ENCODE measurements at places on chromosomes 5 and 9.

- DNase-seq = no peak
Observed at GRCh38 chr9:105128908-105129600, 115.4 kb upstream of the SLC44A1 start.

- DNase-seq = no peak
Observed at GRCh38 chr5:18828351-18828750, 1159.6 kb downstream of the CDH18 start.

DNA sequence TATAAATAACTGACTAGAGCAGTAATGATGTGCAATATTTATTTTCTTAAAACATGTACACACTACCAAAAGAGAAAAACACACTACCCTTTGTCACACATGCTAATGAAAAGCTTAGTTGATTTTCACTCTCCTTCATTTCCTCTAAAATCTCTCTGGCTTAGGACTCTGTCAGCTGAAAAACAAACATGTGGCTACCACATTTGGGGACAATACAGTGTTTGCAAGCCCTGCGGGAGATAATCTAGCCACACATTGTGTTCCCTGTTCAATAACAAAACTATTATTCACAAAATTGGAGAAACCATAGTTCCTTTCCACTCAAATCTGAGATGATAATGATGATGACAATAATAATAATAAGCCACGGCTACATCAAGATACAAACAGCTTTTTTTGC, 3.5 kb upstream of the LOX start:
- no peak for DNase-seq

- DNase-seq = no peak
Observed at GRCh38 chr5:156096259-156096658, 230.7 kb upstream of the SGCD start.

- DNase-seq = no peak
Observed at GRCh38 chr5:120735076-120735475, 271.0 kb downstream of the PRR16 start.

DNA sequence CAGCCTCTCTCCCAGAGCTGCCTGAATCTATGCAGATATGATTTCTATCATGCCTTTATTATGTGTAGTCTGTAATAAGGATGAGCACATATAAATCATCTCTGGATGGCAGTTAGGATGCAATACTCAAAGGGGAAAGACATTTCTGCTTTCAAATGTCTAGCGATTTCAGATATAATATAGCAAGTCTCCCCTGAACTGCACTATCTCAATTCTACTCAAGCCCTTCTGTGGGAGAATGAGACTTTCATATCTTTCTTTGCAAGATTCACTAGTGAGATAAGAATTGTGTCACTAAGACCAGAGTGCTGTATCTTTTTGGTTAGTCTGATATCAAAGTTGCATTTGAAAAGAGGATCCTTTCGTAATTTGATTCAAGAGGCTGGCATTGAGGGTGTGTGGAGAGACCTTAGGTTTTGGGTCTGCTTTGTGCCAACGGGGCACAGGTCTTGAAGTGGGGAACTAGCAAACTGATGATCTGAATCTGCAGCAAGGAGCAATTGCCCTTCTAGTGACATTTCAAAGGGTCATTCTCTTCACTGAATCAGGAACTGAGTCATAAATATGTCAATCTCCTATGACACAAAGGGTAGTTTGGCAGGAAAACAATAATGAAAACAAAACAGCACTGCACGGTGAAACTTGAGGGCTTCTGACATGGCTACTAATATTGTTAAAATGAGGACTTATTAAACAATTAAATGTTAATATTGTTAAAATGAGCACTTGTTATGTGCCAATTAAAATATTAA, 305.5 kb upstream of the CLINT1 start:
- DNase-seq = no peak

- DNase-seq = no peak
Observed at GRCh38 chr5:173497685-173498084, 118.8 kb downstream of the BOD1 start.

DNA sequence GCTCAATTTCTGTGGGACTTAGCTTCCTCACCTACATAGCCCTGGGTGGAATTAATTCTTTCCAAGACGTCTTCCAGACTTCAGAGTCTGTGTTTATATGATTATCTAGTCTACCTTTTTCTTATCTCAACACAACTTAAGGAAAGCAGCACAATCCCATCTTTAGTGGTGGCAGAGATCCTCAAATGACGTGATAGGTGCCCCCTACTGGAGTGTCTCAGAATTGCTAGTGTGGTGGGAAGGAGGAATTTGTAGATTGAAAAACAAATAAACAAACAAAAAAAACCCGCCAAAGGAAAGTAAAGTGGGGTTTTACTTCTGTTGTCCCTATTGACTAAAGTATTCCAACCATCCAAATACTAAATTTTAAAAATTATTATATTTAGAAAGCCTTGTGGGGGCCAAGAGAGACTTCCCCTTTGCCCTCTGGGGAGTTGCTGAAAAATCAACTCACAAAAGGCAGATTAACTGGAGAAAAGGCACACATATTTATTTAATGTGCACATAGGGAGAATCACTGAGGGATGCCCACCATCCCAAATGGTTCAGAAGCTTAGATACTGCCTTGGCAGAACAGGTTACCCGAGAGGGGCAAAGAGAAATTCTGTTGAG, 283.3 kb downstream of the TMEM167A start:
- DNase-seq = no peak

DNA sequence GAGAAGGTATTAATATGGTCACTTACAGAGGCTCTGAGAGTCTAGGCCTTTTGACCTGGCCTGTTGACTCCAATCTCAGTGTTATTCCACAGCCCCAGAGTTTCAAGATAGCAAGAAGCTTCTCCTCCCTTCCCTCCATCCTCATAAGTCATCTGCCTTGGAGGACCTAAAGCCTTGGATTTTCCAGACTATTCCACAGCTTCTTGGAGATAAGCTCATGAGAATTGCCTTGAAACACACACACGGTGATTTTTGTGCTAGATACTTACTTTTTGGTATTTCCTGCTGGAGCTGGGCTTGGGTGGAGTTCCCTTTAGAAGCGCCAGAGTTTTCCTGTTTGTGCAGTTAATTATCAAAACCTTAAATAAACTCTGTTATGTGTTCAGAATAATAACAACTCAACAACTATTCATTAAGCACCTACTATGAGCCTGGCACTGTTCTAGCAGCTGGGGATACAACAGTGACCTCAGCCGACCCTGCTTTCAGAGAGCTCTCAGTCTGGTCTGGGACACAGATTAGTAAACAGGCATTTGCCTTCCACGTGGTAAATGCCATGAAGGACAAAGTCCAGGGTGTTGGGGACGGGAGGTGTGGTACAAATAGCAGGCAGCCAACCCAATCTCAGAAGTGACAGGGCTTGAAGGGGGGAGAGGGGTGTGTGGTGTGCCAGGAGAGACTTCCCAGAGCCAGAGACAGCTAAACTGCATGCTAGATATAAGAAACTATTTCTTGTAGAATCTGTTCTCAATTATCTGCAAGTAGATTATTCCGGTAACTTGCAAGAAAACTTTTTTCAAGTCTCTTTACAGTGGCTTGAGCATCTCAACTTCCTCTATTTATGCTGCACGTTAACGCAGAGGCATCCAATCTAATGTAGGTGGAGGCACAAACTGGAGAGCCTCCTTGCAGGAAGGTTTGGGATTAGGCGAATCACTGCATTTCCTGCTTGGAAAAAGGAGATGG, 55.9 kb upstream of the KLF9 start:
- no peak for DNase-seq

DNA sequence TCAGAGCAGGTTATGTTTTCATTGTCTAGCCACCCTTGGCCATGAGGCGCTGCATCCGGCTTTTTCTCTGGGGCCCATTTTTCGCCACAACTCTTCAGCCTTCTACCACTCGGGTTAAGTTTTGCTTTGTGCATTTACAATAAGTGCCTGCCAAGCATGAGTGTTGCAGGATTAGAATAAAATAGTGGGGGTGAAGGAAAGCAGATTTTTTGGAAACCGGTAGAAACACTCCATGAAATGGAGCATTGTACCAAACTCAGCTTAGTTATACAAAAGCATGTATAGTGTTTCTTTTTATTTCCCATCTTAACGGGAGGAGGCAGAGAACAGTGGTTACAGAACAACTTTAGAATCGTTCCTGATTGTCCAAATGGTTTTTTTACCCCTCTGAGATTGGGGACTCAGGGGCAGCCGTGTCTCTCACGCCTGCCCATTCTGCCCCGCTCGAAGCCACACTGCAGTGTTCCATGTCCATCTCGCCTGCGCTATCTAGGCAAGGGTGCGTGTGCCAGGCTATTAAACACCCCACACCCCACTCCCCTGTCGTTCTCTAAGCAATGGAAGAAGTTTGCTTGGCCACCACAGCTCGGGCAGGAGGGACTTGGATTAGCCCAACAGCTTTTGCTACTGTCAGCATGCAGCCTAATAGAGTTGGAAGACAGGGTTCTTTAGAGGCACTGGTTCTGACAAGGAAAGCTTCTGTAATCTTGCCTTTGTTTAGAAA, 268.8 kb upstream of the WWC1 start:
- no peak for DNase-seq

GRCh38 chr5:174145821-174146220, 100.3 kb downstream of the NSG2 start:
- peak; percentile 13 for DNase-seq

DNA sequence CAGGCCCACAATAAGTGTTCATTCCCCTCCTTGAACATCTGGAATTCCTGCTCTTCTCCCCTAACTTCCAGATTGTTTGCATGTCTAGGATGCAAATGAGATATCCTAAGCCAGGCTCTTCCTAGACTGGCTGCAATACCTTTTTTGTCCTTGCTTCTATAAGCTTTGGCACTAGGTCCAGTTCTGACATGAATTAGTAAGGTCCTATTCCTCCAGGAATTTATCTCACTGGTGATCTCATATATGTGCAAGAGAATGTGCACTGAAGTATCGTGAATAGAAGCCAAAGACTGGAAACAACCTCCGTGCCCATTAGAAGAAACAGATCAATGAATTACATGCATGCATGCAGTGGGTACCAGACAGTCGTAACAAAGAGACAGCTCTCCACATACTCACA, 25.2 kb downstream of the DUSP1 start:
- no peak for DNase-seq

GRCh38 chr9:79776581-79776980, 204.8 kb downstream of the TLE4 start:
- no peak for DNase-seq

DNA sequence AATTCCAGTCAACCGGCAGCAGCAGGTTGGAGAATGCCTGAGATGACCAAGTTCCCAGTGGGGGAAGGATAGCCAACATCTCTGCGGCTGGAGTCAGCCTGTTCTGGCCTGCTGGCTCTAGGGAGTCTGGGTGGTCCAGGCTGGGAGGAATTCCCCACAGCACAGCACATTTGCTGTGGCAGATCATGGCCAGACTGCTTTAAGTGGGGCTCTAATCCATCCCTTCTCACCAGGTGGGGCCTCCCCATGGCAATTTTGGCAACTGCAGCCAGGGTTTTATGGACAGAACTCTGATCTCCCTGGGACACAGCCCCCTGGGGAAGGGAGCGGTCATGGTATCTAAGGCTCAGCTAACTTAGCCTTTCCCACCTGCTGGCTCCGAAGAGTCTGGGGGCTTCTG, 226.1 kb downstream of the DTWD2 start:
- DNase-seq = no peak

DNA sequence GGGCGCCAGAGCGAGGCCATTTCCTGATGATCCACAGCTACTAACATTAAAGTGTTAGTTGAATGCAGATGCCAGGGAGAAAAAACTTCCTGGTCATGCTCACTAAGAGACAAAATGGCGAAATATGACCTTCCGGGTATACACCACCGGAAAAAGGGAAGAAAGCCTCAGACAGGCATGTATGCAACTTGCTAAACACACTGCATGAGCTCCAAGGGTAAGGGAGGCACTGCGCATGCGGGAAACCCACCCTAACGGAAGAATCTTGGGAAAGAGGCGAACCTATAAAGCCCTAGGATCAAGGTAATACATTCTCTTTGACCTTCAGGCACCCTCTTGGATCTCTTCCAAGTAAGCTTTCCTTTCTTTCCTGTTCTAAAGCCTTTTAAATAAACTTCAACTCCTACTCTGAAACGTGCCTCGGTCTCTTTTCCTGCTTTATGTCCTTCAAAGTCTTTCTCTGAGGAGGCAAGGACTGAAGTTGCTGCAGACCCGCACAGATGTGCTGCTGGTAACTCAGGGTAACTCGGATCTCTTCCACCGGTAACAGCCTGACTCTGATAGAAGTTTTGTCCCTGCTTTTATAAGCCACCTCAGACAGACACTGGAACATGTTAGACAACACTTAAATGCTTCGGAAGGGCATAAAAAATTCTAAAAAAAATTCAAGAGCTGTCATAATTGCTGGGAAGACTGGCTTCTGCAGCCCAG, 64.9 kb downstream of the DTWD2 start:
- DNase-seq = no peak

- no peak for DNase-seq
Observed at GRCh38 chr5:113778147-113778546, 264.7 kb downstream of the YTHDC2 start.

- no peak for DNase-seq
Observed at GRCh38 chr5:111697881-111698757, 58.9 kb downstream of the NREP start.

- no peak for DNase-seq
Observed at GRCh38 chr9:72462340-72462739, 59.1 kb upstream of the TMC1 start.

DNA sequence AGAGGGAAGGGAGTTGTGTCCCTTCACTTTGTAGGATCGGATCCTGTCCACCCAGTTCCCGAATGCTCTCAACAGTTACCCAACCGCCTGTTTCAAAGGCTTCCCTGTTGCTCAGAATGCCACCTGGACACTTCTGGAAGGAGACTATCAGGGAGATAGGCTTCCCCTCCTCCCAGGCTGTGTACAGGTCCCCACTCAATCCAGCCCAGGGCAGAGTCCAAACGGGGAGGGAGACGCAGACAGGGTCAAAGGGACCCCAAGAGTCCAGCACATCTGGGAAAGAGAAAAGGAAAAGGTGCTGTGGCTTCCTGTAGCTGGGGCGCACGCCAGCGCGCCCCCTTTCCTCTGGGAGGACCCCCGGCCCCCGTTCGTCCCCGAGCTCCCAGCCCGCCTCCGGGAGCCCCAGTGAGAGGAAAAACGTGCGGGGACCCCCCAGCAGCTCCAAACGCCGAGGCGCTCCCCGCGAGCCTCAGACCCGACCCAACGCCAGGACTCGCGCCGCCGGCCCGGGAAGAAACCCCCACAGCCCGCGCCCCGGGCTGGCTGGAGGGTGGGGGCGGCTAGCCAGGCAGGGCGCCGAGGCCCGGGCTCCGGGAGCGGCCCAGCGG, 640 bp downstream of the SURF4 start:
- DNase-seq = no peak

DNA sequence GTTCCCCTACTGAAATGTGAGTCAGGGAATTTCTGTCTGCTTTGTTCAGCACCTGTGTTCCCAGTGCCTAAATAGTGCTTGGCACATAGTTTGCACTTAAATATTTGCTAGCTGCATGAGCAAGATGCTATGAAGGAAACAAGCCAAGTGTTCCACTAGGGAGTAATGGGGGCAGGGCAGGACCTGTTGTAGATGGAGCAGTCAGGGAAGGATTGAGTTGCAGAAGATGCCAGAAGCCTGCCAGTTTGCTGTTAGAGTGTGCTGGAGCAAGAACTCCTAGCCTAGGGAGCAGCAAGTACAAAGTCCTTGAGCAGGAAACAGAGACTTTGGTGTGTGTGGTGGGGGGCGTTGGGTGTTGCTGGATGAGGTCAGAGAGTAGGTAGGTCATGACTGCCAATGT, 87.5 kb downstream of the DAB2IP start:
- no peak for DNase-seq

- DNase-seq = no peak
Observed at GRCh38 chr9:98504298-98505282, 204.1 kb downstream of the GABBR2 start.
